Hepatocyte (in vitro differentiated cells): ENCODE measurements at places on chromosomes 6 and 20.

DNA sequence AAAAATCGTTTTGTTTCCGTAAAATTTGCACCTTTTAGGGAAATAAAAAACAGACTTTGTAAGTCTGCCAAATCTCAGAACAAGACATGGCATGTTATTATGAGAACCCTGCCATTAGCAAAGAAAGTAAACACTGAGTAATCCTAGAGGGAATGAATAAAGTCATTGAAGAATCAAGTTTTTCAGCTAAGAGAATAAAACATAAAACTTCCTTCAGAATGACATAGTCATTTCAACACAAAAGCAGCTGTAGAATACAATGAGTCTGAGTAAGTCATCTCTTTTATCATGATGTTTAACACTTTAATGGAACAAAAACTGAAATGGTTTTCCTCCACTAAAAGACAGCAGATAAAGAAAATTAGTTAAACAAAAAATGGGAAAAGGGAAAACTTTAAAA lies 10.3 kb upstream of the DST start:
- no peak for DNase-seq

DNA sequence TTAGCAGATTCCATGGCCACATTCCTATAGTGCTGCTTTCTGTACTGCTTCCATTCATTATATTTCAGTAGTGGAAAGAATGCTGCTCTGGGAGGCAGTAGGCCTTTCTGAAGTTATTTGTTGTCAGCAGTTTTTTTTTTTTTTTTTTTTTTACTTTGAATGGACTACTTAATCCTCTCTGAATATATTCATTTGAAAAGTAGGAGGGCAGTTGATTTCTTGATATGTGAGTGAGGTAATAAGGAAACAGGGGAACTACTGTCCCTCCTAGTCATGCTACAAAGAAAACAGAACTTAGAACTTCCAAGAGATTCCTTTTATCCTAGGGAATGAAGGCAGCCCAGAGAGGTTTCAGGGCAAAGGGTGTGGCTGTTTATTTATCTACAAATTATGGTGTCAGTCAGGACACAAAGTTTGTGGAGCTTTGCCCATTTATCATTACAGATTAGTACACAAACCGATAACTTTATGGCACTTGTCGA lies 155.9 kb downstream of the JARID2 start:
- DNase-seq: peak; percentile 15

DNA sequence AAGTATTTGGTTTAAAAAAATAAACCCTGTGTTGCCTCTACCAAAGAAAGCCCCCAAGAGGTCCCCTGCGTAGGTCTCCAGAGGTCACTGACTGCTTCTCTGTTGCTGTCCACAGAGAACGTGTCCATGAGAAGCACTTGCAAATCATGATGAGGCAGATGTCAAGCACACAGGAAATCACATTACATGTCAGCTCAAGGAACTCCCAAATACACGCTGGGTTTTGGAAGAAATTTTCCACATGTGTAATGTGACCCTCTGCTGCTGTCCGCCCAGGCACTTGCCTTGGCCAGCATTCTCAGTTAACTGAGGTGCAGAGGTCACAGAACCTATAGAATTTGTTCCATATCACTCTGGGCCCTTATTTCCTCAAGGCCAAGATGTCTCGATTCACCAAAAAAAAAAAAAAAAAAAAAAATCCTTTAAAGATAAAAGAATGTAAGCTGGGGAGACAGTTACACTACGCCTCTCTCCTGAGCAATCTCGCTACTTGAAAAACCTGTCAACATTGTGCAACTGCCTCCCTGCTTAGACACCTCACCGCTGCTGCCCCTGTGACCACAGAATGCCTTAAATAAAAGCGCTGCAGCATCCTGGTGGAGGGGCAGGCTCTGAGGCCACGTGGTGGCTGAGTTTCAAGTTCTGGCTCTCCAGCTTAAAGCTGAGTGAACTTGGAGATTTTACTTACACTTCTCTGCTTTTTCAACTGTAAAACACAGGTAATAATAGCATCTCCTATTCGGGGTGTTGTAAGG lies 42.3 kb downstream of the SLC22A23 start:
- DNase-seq: peak; percentile 79

DNA sequence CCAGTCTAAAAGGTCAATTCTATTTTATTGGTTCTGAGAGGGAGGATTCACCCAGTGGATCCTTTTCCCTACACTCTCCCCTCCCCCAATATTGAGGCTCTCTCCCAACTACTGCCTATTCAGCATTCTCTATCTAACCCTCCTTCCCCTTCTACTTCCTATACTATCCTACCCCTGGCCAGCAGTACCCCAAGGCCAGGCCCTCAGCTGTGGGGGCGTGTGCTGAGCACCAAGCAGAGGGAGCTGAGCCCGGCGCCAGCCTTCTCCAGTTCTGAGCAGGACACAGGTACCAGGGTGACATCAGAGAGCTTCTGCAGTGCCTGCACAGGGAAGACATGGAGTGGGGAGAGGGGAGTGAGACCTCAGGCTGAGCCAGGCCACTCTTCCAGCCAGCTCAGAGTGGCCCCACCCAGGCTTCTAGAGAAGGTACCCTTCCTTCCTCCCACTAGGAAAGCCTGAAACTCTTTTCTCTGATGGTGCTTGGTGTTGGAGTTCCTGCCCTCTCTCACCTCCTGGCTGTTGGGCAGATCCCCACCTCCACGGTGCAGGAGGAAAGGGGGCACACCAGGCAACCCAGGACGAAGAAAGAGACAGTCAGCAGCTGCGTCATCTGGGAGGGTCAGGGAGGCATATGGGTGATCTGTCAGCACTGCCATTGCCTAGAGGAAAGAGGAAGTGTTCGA lies 1.9 kb downstream of the DDAH2 start:
- DNase-seq: no peak
